Hematopoietic multipotent progenitor cell treated with erythropoietin and hydrocortisone succinate and interleukin-3 and kit ligand, for 15 days (in vitro differentiated cells): ENCODE measurements at places on chromosomes 4 and X.

- DNase-seq: no peak
These were observed 381.6 kb downstream of the STIM2 start for GRCh38 chr4:27242217-27242616.

- no peak for DNase-seq
These were observed 119.9 kb downstream of the EGF start for GRCh38 chr4:110032603-110033002.

GRCh38 chr4:152024881-152025280, 264.1 kb upstream of the GATB start:
- no peak for DNase-seq

DNA sequence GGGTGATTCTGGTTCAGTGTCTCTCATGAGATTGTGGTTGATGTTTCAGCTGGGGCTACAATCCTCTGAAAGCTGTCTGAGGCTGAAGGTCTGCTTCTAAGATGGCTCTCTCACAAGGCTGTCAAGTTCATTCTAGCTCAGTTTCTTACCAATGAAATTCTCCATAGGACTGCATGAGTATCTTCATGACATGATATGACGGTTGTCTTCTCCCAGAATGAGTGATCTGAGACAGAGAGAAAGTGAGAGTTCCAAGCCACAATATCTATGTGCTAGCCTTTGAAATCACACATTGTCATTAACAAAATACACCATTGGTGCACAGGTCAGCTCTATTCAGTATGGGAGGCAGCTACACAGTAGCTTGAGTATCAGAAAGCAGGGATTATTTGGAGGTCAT, 27.3 kb downstream of the PITX2 start:
- DNase-seq: no peak
